NCI-H2029 (cell line): ENCODE measurements at places on chromosomes 11 and 22.
A peak's percentile ranks its signal among the peaks of the same experiment; 100 is the strongest.

- DNase-seq: peak; percentile 77
Observed at GRCh38 chr11:105935791-105936190, 86.2 kb downstream of the MSANTD4 start.

GRCh38 chr22:36769541-36770512 lies 6.1 kb downstream of the IFT27 start:
- no peak for DNase-seq

DNA sequence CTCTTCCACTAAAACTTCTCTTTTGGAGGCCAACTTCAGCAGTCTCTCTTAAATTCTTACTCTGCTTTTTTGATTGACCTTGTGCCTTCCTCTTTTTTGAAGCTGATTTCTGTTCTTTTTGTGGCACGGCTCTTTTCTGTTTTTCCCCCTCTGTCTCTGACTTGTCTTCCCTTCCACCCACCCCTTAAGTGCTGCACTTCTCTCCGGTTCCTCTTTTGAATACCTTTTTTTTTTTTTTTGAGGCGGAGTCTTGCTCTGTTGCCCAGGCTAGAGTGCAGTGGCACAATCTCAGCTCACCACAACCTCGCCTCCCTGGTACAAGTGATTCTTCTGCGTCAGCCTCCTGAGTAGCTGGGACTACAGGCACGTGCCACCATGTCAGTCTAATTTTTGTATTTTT lies 211.9 kb downstream of the BLID start:
- DNase-seq: no peak

- DNase-seq: no peak
Observed at GRCh38 chr22:27865496-27865895, 53.6 kb downstream of the PITPNB start.

GRCh38 chr11:127003260-127003981 lies 2.9 kb upstream of the KIRREL3 start:
- peak; percentile 45 for DNase-seq

DNA sequence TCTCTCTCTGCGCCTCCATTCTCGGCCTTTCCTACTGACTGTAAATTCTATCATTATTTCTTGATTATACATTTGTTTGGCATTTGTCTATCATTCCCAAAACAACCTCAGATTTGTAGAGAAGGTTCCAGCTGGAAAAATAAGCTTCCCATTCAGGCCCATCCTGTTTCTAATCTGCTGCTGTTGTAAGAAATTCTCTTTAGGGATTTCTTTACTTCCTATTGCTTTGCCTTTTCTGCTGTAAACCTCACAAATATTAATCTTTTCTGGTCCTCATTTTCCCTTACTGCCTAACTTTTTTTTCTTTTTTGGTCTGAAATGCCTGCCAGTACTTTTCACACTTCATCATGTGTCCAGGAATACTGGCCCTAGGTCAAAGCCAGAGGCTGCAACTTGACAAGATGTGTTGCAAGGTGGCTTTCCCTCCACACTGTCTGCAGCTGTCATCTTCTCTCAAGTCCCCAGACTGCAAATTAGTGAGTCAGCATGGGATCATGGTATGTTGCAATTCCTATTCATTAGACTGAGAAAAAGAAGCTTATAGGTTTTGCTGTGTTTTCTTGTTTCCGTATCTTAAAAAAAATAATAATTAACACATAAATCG lies 858.7 kb upstream of the CHORDC1 start:
- no peak for DNase-seq

- DNase-seq: no peak
Observed at GRCh38 chr22:25134451-25134850, 65.2 kb upstream of the CRYBB3 start.

DNA sequence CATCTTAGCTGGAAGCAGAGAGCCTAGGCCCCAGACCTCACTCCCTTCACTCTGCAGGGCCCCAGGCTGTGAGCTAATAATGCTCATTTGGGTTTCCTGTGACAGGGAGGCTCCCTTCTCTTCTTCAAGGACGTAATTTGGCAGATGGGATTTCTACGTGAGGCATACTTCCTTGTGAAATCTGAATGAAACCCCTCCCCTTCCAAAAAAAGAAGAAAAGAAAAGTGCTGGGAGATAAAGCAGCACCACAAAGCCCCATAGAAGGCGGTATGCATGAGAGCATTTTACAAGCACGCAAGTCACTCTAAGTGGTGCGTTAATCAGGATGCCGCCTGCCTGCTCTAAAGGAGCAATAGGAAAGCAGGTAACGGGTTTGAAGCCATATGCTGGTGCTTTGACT lies 5.7 kb downstream of the P2RX3 start:
- no peak for DNase-seq

DNA sequence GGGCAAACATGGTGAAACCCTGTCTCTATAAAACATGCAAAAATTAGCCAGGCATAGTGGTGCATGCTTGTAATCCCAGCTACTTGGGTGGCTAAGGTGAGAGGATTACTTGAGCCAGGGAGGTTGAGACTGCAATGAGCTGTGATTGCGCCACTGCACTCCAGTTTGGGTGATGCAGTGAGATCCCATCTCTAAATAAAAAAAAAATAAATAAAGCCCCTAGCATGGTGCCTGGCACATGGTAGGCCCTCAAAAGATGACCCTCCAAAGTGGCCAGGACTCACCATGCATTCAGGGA lies 74.6 kb downstream of the PTPRJ start:
- DNase-seq: no peak

GRCh38 chr22:22161924-22162851 lies 82.4 kb upstream of the VPREB1 start:
- no peak for DNase-seq

DNA sequence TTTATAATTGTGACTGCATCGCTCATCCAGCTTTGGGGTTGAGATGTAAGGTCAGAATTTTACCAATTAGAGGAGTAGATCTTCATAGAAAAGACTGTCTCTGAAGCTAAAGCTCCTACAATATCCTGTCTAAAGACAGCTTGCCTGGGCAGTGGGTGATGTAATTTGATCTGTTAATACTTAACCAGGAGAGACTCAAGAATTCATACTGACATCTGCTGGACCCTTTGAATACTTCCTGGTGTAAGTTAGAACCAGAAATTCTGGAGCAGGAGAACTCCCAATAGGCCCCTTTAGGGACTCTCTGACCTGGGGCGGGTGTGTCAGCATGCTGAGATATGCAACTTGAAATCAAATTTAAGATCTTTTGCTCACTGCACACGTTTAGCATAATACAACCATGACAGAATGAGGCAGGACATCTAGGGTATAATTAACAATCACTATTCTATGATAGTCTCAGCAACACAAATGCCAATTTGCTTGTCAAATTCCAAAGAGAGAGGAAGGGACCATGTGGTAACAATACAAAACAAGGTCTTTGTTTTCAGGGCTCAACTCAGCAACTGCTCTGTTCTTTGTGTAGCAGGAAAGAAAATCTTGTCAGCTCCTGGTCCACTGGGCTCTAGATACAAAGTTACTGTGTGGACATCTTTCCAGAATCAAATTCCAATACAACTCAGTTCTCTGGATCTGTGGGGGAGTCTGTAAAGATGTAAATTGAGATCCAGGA lies 143.9 kb downstream of the INSC start:
- DNase-seq: peak; percentile 65

- no peak for DNase-seq
Observed at GRCh38 chr11:85483861-85484260, 143.3 kb downstream of the DLG2 start.

DNA sequence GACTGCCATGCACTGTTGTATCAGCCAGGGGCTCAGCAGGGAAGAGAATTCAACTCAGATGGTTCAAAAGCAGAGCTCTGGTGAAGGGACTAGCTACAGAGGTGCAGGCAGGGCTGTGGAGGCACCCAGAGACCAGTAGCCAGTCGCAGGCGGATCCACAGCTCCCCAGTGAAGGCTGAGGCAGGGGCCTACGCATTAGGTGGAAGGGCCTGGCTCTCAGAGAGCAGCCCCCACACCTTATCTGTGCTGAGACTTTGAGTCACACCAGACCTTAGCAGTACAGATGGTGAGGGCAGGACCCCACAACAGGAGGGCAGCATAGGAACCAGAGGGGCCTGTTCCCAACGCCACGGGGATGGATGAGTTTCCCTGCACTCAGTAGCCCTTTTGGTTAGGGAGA lies 189.6 kb downstream of the DSCAML1 start:
- DNase-seq: no peak
